AG08395 (cell line): ENCODE measurements at places on chromosomes 12 and 14.

GRCh38 chr12:64740646-64741045, 18.6 kb downstream of the GNS start:
- no peak for DNase-seq

DNA sequence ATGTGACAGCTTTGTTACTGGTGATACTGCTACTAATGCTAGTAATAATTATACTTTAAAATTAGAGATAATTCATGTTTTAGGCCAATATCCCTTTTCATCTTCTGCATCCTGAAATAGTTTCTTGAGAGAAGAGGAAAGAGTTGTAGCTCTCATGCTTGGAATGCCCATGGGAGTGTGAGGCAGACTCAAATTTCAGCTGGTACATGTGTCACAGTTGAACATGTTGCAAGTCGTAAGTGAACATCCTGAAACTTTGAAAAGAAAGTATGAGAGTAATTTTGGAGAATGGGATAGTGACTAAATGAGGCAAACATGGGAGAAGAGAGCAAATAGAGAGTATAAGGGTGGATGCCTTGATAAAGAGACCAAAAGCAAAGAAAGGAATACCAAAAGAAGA, 168.0 kb downstream of the TMTC3 start:
- DNase-seq = peak; percentile 63

- DNase-seq = no peak
Measured at GRCh38 chr14:87084908-87085307, 908.1 kb downstream of the GALC start.

- DNase-seq = no peak
Measured at GRCh38 chr12:48356041-48356768, 5.5 kb upstream of the ZNF641 start.

- DNase-seq = no peak
Measured at GRCh38 chr14:89667983-89668382, 250.9 kb upstream of the FOXN3 start.

DNA sequence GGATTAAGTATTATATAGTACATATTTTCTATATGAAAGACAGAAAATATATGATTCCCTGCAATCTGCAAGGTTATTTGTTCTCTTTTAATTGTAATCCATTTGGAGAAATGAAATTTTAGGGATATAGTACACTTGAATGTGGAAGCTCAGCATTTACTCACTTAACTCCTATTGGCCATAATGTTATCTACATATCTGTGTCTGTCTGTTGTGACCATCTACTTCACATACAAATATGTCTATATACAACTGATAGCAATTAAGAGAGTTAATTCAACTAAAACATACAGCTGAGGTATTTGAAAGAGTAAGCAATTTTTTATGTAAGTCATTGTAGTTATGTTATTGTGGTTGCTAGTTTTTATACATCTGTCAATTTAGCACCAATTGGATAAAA, 12.9 kb downstream of the FOXG1 start:
- no peak for DNase-seq
